Activated T-helper 1 cell treated with anti-CD3 and anti-CD28 coated beads, Interleukin-2, amount 50 U/mL, for 16 hours (primary cell): ENCODE measurements at places on chromosomes 12 and 14.

GRCh38 chr14:80867798-80868197 is 73.7 kb downstream of the CEP128 start:
- no peak for DNase-seq

- DNase-seq, result no peak
Observed at GRCh38 chr12:109109746-109110350, 6.5 kb upstream of the ACACB start.

- DNase-seq, result no peak
Observed at GRCh38 chr14:73645248-73645610, 443 bp downstream of the DNAL1 start.

- DNase-seq, result no peak
Observed at GRCh38 chr12:109289551-109289950, 19.5 kb downstream of the FOXN4 start.

DNA sequence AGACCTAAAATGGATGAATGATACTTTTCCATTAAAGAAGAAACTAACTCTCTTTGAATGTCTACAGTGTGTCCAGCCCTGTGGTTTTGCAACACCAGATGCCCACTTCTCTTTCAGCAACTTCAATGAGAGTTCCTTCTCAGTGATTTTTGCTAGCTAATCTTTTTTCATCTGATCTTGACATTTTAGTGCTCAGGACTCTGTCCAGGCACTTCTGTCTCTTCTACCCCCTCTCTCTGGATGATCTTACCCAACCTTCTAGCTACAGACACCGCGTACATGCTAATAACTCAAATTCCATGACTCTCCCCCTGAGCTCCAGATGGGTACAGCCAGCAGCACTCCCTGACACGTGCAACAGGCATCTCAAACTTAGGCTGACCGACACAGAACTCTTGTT is 161.1 kb upstream of the FOXN3 start:
- no peak for DNase-seq

- no peak for DNase-seq
Observed at GRCh38 chr14:93303659-93304058, 29.2 kb downstream of the BTBD7 start.

GRCh38 chr12:16027002-16027401 is 115.9 kb downstream of the DERA start:
- no peak for DNase-seq

DNA sequence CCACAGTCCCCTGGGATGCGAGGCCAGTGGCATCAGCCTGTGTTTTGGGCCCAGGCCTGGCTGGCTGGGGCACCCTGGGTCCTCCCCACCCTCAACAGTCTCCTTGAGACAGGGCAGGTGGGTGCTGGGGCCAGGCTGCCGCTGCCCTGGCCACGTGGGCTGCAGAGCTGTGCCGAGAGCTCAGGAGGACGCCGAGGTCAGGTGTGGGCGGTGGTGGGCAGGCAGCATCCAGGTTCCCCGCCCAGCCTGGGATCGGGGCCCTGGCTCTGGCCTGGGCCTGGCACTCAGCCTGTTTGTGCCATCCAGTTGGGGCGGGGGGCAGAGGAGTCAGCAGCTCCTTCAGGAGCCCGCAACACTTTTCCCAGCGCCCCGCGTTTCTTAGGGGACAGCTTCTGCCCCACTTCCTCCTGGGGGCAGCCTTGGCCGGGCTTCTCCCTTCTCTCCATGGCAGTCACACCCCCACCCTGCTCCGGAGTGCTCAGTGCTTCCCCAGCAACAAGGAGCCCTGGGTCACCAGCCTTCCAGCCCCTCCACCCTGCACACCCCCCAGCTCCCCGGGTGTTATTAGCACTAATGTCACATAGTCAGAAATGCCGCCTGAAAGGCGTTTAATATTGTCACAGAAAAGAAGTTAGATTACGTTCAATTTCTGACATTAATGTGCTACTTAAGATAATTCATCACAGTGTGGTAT is 30.8 kb downstream of the KIF26A start:
- no peak for DNase-seq

DNA sequence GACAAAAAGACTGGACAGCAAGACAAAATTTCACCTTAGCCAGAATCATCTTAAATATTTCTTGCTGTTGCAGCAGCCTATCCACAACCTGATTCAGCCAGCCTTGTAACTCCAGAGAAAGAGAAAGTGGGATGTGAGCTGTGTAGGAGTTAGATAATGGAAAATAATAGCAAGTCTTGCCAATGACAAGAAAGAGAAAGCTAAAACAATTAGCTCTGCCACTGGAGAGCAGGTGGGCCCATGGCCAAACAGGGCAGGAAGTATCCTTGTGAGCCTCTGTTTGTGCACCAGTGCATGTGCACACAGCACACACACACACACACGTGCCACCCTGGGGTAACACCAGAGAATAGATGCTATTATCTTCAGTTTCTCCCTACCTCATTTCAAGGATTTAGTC is 106.0 kb upstream of the CCDC196 start:
- no peak for DNase-seq

DNA sequence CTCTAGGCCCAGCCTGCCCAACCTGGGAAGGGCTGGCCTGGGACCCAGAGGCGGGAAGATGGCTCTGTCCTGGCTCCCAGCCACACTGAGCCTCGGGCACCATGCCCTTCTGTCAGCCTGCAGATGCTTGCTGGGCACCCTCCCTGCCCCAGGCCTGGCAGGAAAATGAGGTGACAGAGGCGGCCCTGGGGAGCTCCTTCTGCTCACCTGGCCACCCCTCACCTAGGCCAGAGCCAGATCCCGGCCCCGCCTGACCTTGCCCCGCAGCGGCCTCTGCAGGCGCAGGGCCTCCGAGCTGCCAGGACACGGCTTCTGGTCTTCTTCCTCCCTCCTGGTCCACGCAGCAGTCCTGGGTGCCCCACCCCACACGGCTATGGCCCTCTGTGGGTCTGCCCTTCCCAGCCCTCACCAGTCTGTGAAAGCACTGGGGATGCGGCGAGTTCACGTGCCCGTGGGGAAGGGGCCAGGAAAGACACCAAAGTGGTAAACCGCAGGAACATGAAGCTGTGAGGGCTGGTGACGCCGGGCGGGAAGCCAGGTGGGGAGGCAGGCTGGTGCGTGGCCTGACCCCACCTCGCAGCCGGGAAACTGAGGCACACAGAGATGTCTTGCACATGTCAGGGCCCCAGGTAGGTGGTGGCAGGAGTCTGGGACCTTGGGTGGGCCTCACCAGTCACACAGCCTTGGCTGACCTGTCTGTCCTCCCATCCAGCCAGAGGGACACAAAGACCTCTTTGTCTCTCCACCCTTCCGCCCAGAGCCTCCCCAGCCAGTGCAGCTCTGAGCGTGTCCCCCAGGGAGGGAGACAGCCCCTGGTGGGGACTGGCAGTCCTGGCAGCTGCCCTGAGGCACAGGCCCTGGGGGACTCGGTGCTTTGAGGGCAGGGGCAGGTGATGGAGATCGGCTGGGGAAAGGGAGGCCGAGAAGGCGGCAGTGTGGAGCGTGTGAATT is 12.8 kb downstream of the BAG5 start:
- DNase-seq, result no peak
